DMS79 (cell line): ENCODE measurements at places on chromosomes 6 and 20.

GRCh38 chr6:145587334-145587733 is 148.0 kb downstream of the EPM2A start:
- no peak for DNase-seq

DNA sequence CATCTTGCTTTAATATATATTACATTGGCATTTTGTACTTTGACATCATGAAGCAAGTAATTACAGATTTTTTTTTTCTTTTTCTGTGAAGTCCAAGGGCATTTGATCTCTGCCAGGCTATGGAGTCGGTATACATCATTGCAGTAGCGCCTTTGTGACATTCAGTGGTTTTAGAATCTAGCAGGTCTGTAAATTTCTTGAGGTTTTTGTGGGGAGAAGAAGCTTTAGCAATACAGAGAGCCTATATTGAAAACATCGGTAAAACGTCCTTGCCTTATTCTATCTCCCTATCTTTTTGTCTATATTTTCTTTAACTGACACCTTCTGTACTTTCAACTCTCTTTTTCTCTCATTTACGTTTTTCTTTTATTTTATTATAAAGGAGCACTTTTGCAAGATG is 47.2 kb downstream of the DUSP22 start:
- DNase-seq, result no peak

GRCh38 chr6:117441824-117442264 is 16.1 kb upstream of the ROS1 start:
- no peak for DNase-seq

DNA sequence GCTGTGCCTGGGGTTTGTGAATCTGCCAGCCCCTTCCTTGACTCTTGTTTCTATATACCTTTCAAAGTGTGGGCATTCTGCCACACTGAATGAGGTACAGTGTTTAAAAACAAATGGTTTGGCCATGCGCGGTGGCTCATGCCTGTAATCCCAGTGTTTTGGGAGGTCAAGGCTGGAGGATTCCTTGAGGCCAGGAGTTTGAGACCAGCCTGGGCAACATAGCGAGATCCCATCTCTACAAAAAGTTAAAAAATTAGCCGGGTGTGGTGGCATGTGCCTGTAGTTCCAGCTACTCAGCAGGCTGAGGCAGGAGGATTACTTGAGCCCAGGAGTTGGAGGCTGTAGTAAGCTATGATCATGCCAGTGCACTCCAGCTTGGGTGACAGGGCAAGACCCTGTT is 5.8 kb downstream of the FAM83D start:
- DNase-seq, result no peak

GRCh38 chr20:53708129-53708968 is 114.7 kb upstream of the ZNF217 start:
- DNase-seq, result no peak

DNA sequence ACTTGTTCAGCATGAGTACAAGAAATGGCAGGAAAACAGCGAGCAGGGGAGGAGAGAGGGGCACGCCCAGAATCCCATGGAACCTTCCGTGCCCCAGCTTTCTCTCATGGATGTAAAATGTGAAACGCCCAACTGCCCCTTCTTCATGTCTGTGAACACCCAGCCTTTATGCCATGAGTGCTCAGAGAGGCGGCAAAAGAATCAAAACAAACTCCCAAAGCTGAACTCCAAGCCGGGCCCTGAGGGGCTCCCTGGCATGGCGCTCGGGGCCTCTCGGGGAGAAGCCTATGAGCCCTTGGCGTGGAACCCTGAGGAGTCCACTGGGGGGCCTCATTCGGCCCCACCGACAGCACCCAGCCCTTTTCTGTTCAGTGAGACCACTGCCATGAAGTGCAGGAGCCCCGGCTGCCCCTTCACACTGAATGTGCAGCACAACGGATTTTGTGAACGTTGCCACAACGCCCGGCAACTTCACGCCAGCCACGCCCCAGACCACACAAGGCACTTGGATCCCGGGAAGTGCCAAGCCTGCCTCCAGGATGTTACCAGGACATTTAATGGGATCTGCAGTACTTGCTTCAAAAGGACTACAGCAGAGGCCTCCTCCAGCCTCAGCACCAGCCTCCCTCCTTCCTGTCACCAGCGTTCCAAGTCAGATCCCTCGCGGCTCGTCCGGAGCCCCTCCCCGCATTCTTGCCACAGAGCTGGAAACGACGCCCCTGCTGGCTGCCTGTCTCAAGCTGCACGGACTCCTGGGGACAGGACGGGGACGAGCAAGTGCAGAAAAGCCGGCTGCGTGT is 11.6 kb downstream of the TNFAIP3 start:
- no peak for DNase-seq

DNA sequence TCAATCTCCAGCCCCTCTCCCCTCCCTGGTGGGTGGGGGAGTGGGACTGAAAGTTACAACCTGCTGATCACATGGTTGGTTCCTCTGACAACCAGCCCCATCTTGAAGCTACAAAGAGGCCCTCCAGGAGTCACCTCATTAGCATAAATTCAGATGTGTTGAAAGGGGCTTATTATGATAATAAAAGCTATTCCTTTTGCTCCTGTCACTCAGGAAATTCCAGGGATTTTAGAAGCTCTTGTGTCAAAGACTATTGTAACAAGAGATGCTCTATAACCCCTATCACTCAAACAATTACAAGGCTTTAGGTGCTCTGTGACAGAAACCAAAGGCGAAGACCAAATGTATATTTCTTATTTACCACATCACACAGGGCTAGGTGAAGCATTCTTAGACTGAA is 30.1 kb upstream of the MBOAT1 start:
- DNase-seq, result no peak

DNA sequence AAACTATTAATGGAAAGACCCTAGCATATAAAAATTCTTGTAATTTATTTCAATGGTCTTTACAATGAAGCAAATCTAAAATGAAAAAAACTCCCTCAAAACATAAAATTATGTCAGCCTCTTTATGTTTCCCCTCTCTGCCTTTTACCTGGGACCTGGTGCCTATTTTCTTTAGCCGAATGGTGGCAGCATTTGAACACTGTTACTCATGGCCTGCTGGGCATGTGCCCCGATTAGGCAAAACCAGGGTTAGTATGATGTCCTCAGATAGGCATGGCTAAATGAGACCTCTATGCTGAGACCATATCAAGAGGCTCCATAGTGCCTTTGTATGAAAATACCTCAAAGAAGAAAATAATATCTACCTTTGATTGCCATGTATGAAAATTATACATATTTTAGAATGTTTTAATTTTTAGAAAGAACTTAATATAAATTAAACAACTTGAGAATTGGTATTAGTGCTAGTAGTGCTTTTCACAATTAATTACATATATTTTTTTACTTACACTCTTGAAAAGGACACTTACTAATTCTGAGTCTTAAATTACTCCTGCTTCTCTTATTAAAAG is 22.5 kb upstream of the C6orf58 start:
- DNase-seq, result no peak

DNA sequence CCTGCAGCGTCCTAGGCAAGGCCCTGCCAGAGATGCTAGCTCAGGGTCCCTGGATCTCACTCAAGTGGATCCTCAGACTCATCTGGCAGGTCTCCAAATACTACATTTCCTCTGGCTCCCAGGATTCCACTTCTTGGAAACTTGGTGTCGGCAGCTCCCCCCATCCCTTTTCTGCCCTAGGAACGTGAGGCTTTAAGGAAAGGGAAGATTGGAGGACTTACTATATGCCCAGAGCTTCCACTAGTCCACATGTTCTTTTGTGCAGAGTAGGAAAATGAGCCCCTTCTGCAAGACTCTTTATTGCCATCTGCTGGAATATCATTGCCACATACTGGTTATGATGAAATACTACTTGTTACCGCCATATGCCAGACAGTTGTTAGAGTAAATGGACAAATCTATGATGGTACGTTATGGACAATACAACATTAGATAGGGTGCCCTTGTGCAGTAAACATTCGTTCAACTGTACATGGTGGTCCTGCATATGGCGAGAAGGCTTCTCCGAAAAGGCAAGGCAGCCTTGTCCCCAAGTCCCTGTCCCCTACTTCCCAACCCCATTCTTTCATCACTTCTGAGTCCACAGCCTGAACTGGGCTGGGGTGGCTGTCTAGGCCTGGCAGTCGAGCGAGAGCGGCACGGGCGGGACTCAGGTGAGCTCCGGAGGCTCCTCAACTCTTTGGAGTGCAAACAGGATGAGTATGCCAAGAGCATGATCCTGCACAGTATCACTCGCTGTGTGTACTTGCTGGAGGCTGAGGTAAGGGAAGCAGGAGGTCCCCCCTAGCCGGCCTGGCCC is 780 bp downstream of the ARMC12 start:
- peak; percentile 29 for DNase-seq

DNA sequence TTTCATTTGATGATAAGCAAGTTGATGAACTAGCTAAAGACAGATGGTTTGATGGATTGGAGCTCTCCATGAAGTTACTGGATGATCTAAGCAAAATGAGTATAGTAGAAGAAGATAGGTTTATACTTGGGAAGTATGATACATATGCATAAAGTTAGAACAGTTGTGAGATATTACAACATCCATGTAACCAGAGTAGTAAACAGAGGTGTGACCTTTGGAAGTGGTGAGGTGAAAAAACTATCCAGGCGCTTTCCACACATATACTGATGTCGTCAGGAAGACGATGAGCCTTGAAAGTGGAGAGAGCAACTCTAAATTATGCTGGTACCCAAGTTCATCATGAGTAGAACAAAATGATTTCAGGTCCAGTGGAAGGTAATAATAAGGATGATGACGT is 271.0 kb downstream of the PTPRK start:
- DNase-seq, result no peak

DNA sequence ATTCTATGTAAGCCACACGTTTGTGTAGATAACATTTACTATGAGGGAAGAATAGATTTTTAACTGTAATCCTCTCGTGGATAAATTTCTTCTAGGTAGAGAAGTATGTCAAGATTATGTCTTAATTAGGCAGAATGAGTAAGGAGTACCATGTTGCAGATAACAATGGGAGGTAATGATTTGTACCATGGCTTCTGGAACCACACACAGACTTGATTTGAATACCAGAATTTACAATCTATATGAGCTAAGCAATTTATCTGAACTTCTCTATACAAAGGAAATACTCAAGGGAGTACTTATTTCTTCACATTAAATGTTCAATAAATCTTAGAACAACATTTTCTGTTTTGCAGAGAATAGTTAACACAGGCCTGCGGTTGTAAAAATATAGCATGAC is 51.5 kb downstream of the RPS12 start:
- no peak for DNase-seq

DNA sequence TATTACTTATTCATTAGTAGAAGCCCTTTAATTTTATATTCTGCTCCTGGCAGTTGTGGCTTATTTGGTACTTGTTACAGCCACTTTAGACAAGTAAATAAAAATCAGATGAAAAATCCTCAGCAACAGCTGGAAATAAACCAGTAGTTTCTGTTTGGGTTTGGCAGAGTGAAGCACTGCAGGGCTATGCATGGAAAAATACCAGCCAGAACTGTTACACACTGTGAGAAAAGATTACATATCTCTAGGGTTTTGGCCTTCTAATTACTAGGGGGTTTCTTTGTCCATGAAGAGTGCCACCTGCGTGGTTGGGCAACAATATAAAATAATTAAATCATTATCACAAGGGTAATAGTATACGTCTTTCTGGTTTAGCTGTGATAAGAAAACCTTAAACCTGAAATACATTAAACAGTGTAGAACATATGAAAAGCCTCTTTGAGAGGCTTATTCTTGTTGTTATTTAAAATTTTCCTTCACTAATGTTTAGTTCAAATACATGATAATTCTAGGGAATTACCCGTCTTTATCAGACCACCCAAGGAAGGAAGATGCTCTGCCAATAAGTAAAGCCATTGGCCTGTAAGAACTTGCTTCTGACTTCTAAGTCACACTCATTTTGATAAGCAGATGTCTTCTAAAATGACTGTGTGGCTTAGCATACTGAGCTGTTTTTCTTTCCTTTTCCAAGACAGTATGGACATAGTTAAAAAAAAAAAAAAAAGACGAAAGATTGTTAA is 320.0 kb upstream of the FLRT3 start:
- DNase-seq, result no peak

GRCh38 chr20:1526310-1526709 is 31.2 kb downstream of the SIRPD start:
- no peak for DNase-seq

DNA sequence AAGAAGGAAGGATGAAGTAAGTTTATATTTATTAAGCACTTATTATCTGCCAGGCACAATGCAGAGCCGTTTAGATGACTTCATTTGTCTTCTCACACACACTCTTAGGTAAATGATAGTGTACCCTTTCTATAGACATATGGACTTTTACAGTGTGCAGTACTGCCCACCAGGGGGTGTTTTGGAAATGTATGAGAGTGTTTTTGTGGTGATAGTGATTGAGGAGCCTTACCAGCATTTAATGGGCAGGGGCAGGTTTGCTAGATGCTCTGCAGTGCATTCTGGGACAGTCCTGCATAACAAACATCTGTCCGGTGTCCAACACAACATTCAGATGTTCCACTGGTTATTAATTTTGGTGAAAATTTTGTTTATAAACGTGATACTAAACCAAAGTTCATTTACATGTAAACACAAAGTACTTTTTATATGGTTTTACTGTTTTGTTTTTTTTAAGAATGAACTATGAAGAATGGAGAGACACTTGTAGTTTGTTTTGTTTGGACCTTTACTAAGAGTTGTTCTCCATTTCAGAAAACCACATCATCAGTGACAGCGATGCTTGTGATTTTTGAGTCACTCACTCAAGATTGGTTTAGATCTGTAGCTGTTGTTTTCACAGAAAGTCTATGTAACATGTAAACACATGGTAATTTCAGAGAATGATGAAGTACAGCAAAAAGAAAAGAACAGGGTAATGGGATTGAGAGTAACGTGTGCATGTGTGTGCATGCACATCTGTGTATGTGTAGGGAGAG is 19.9 kb downstream of the KCNS1 start:
- no peak for DNase-seq

- no peak for DNase-seq
Observed at GRCh38 chr20:23519556-23519955, 28.6 kb downstream of the CST8 start.

DNA sequence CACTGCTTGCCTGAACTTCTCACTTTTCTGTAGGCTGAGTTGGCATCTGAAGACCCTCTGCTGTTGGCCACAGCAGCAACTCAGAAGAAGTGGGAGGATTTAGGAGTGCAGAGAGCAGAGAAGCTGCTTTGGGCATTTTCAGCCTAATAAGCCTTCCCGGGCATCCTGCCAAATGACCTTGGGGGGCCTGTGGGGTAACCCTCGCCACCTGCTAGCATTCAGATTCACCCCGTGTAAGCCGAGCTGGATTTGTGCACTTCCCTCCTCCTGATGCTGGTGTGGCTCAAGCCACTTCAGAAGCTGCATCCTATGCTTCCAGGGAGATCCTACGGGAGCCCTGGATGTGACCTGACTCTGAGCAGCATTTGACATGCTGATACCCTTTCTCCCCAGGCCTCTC is 114.8 kb downstream of the LRFN2 start:
- peak; percentile 86 for DNase-seq

- DNase-seq, result no peak
Observed at GRCh38 chr20:40294747-40295146, 394.3 kb downstream of the MAFB start.

DNA sequence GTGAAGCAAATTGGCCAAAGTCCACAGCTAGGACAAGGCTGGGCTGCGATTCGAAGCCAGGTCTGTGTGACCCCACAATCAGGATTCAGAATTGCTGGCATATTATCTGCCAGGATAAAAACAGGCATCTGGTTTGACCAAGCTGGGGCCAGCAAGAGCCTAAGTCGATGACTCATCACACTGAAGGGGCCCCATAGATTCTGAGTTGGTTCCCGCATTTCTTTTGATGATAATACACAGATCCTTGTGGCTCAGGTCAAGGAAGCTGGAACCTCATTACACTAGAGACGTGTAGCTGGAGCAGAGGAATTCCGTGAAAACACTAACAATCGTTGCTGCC is 6.5 kb downstream of the KCNB1 start:
- DNase-seq, result no peak

- no peak for DNase-seq
Observed at GRCh38 chr6:156660389-156660788, 116.8 kb upstream of the ARID1B start.
